Amygdala (tissue), 56 donors: ENCODE measurements at places on chromosomes 1 and 21.

DNA sequence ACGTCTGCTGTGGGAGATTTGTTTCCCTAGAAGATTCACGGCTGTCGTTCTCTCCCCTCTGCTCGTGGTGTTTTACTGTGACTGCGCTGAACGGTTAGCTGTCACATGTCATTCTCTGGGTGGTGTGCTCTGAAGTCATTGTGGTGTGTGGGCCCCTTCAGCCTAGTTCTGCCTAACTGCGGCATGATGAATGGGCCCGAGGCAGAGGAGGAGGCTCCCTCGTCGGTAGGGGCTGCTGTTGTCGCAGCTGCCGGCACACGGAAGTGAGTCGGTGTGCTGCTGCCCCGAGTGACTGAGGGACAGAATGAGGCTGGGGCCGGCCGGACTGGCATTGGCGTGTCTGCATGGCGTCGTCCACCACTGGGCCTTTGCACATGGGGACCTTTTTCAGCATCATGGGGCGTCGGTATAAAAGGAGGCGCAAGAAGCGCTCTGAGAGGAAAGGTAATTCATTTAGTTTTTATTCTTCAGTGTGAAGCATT, 77.9 kb downstream of the ADARB1 start:
- DNase-seq = no peak

- no peak for DNase-seq
Observed at GRCh38 chr1:47709872-47710231, 272.0 kb downstream of the FOXD2 start.

DNA sequence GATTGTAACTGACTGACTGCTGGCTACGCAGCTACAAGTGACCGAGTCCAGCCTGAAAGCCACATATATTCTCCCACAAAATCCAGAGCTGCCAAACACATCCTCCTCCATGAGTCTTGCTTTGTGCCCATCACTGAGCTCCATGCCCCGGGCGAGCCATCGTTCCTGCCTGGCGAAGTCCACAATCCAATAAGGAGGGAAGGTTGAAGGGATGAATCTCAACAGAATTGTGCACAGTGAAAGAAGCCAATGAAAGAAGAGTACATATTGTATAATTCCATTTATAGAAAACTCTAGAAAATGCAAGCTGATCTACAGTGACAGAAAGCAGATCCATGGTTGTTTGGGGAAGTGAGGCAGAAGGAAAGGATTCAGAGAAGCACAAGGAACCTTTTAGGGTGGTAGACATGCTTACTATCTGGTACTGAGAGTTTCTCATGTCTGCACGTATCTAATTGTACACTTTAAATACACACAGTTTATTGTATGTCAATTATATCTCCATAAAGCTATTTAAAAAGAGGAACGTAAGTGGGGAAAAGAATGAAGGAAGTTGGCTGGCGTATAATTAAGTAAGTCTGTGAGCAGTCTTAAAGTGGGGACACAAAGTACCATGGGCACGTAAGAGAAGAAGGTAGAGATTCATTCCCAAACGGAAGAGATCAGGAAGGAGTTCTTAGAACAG, 115.9 kb upstream of the JUN start:
- no peak for DNase-seq

DNA sequence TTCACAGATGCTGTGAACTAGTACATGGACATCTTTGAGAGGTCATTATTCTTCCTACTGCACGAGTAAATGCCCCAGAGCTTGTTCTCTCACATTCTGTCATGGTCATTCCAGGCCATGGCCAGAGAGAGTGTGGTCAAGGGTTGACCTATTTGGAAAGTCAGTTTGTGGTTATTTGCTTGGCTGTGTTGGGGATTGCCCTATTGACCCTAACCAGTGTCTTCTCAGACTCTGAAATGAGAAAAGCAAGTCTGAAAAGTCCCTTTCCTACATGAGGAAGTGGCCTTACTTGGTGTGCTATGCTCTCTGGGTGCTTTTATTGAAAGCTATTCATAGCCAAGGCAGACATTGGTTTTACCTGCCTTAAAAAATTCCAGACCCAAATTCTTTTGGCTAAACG, 26.6 kb downstream of the CLIC6 start:
- DNase-seq = no peak

DNA sequence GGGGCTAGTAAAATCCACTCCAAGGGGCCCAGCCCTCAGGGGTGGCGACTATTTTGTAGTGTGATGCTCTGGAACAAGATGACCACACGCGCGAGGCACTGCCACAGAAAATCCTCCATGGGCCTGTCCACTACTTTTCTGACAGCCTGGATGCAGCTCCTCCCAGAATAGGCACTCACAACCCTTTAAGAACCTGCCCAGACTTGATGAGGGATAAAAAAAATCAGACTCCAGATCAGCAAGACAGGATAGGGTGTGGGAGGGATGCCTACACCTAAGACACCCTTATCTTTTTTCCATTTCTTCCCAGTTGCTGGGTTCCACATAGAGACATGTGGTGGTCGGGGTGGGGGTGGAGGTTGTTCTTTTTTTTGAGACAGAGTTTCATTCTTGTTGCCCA, 33.5 kb downstream of the PCAT6 start:
- DNase-seq = no peak
